ENCODE measurements at places on chromosomes 11 and 22.

DNA sequence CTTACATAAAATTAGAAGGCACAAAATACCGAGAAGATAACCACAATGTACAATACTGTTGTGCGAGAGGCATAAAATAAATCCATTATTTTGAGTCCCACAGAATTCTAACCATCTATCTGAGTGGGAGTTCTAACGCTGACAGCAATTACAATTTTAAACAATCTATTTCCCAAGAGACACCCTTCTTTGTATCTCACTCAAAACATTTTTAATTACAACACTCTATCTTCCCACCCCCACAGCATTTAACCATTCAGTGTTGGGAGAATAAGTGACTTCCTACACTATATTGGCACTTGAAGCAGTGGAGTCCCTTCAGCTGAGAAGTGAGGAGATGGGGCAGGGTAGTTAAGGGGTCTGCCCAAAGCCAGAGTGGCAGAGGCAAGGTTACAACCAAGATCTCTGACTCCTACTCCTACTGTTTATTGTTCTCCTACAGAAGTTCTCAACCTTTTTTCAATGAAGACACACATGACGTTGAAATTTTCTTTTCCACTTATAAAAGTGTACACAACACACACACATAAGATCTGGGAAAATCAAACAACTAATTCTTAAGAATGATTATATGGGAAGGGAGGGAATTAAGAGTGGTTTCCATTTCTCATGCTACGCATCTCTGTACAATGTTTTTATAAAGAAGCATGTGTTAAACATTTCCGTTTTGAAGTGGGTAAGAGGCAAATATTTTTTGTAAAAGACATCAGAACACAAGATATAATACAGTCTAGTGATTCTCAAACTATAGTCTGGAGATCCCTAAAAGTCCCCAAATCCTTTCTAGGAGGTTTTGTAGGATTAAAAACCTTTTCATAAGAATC is 10.9 kb downstream of the SLC25A17 start:
- no peak for DNase-seq

- no peak for DNase-seq
These were observed 13.8 kb downstream of the LARGE1 start for GRCh38 chr22:33906475-33906874.

GRCh38 chr22:47055921-47056320 is 293.5 kb downstream of the TBC1D22A start:
- DNase-seq: no peak

GRCh38 chr11:14380947-14381561 is 22.1 kb upstream of the RRAS2 start:
- DNase-seq: peak; percentile 38

DNA sequence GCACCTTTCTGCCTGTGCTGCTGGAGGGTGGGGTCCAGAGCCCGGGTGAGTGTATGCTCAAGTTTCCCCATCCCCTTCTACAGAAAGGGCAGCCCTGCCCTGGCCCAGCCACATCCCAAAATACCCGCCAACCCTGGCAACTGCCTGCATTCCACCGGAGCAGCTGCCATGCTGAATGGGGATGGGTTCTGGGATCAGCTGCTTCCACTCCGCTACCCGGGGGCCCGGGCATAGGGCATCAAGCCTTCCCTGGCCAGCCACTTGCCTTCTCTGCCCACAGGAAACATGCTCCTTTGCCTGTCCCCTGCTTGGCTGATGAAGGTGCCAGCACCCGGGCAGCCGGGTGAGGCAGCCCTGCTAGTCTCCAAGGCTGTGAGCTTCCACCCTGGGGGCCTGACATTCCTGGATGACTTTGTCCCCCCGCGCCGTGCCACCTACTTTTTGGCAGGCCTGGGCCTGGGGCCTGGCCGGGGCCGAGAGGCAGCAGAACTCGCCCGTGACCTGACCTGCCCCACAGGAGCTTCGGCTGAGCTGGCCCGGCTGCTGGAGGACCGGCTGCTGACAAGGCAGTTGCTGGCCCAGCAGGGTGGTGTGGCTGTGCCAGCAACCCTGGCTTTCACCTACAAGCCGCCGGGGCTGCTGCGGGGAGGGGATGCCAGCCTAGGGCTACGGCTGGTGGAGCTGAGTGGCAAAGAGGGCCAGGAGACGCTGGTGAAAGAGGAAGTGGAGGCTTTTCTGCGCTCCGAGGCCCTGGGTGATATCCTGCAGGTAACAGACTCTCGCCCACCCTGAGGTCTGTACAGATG is 3.2 kb downstream of the CARNS1 start:
- DNase-seq: no peak

- DNase-seq: no peak
These were observed 25.6 kb downstream of the FLI1 start for GRCh38 chr11:128719556-128719824.

- no peak for DNase-seq
These were observed 270.6 kb downstream of the FAT3 start for GRCh38 chr11:92495107-92495793.

- peak; percentile 77 for DNase-seq
These were observed at the start of gene CHKB for GRCh38 chr22:50582493-50583293. CHKB (minus strand) TSS chr22:50582849; CDS start chr22:50582781, 68 bp downstream.

GRCh38 chr11:93545566-93545965 is 2.4 kb upstream of the SMCO4 start:
- no peak for DNase-seq

DNA sequence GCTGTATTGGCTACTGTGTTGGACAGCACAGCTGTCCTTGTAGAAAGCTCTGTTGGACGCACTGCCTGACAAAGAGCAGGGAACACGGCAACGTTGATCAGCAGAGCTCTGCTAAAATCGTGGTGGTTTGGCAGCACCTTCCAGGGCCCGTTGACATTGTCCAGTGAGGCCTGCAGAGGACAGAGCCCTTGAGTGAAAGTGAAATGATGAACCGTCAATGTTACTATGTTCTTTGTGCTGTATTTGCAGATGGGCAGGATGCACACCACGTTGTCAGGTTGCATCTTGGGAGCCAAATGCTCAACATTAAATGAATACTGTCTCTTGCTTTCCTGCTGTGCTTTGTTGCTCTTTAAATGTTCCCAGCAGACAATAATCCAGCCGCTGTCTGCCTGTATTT is 69.7 kb downstream of the NELL1 start:
- no peak for DNase-seq

GRCh38 chr11:76455331-76455730 is 10.5 kb downstream of the EMSY start:
- DNase-seq: no peak

- DNase-seq: peak; percentile 17
These were observed 55.7 kb downstream of the ATM start for GRCh38 chr11:108278546-108278945.

- no peak for DNase-seq
These were observed 5.1 kb downstream of the PRDM10 start for GRCh38 chr11:129997513-129997912.

DNA sequence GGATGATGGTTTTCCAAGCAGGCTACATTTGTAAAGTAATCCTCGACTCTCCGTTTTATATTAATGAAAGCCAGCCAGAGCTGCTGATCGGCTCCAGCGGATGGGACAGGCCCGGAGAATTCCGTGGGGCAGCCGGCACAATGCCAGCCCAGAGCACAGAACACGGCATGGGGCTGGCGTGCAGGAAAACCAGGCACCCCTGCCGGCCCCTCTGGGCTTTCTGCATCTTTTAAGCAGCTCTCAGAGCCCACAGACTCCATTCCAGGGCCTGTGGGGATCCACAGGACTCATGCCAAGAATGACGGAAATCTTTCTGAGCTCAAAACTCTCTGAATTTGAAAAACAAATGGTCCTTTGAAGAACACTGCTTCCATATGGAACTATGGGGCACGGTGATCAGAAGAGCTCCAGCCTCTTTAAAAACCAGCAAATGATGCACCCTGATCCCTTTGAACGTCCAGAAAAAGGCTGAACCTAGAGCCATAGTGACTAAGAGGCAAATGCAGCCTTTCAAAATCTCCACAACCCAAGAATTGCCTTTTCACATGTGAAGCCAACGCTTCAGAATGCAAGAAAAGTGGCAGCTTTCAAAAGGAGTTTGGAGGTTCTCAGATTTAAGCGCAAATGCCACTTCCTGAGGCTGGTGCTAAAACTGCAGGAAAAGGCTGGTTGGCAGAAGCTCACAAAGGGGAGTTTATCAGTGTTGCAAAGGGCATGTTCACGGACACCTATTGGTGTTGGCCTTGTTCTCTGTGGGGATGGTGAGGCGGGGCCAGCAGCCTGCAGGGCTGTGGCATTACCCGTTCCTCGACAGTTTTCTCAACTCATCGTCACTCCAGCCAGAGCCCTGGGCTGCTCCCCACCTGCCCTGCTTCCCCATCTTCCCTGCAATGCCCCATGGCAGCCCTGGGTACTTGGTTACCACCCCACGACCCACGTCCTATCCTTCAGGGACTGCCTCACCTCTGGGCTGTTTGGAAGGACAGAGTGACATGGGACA is 212.5 kb downstream of the CTTN start:
- DNase-seq: no peak

DNA sequence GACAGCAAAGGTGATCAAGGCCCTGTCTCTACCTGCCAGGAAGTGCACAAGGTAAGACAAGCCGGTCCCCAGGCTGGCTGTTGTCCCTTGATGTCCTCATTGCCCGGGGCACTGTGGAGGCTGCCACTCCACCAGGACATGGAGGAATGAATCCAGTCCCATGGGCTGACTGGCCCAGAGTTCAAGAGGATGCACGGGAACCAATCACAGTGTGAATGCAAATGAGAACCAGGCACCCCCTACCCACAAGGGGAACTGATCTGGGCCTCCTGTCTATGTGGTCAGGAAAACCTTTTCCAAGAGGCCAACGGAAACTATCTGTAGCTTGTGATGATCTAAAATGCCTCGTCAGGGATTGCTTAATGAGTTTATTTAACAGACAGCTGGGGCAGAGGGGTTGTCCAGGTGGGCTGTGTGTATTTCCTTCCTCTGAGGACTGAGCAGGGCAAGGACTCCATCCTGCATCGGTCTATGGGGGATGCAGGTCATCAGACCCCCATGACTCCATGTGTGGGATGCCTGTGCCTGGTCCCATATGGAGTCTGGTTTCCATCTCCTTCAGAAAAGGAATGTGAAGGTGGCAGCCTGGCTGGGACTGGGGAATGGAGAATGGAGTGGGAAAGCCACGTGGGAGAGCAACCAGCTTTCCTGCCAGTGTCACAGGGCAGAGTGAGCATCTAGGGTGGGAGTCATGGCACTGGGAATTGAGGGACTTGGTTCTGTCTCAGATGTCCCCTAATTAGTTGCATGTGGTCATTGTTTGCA is 60.5 kb downstream of the CD82 start:
- no peak for DNase-seq

DNA sequence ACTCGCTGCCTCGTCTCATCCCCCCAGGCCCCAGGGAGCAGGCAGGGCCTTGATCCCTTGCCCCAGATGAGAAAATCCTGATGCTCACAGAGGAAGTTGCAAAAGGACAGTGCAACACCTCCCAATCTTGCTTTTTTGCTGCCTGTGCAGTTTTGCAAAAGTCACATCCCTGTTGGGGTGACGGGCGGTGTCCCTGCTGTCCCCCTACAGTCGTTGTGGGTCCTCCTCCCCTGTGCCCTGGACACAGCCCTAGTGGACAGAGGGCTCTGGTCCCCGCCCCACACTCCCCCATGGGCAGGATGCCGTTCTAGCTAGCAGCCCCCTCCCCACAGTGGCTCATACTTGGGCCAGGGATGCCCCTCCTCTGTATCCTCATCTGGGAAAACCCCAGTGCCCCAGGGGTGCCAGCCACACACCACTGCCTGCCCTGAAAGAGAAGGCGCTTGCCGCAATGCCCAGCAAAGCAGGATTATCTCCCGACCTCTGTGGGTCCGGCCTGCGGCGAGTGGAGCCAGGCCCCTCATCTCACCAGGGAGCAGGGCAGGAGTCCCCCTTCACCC is 18.4 kb upstream of the CTSD start:
- DNase-seq: no peak

GRCh38 chr11:491358-491757 is 15.7 kb downstream of the RNH1 start:
- DNase-seq: no peak

DNA sequence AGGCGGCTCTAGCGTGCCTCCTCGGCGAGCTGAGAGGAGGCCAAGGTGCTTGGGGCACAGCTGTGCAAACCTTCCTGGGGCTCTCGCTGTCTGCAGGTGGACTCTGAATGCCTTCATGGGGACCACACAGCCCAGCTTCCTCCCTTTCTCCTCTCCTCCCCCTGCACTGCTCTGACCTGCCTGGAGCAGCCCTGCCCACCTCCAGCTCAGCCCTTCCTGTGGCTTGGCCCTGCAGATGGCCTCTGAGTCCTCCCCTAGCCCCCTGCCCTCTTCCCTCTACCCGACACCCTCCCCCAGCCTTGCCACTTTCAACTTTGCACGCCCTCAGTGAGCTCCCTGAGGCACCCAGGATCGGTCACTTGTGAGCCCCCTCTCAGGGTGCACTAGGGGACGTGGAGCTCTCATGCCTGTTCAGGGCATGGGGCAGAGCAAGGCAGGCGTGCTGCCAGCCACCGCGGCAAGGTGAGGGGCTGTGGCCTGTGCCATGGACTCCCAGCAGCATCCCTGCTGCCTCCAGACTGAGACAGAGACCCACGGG is 31.4 kb downstream of the PPM1F start:
- no peak for DNase-seq

DNA sequence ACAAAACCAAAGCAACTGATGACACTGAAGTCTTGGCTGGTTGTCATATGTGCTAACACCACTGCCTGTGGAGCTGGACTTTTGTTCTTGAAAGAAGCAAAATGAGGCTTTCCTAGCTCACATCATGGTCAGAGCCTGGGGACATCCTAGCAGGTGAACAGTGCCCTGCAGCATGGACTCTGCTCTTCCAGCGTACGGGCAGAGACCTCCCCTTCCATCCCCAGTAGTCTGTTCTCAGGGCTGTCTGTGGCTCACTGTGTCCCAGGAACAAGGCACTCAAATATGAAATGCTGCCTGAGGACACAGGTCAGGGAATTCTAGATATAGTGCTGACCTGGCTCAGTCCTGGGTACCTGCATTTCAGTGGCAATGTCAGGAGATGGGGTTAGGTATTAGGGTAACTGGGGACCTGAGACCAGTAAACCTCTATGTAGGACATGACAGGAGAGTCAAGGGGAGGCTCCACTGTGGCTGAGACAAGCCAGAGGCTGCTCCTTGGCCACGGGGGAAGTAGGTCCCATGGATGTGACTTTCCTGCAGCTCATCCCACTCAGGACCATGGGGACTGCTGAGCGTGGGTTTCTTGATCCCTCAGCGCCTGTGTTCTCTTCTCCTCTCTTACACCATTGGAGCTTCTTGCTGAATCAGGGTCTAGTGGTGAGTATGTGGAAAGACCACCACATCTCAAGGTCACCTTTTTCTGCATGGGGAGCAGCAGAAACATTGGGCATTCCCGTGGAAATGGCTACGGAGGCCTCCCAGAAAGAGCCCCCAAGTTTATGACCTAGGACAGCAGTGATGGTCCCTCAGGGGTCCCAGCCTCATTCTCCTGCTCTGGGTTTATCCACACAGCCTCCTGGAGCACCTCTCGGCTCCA is 80.1 kb downstream of the ZNF280B start:
- DNase-seq: no peak

DNA sequence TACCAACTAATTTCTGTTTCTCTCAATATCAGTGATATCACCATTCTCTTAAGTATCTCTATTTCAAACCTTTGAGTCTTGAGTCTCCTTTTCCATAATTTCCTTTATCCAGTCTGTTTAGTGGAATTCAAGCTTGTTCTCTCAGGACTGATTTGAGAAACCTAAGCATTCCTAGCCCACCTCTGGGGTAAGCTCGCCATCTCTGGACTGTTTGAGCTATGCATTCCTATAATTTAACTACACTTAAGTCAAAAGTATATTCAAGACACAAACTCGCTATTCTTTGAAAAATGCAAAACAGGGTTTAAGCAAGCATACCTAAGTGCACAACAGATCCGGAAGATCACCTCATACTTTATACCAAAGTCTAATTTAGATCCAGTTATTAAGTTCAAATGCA is 2.1 kb upstream of the DLAT start:
- no peak for DNase-seq

Measured in D721Med (cell line).